ENCODE measurements at places on chromosomes 4 and X. TPM values are rescaled to one million over a fixed set of nuclear protein-coding genes. Genes with fewer than 3 reads are reported as not detected.

DNA sequence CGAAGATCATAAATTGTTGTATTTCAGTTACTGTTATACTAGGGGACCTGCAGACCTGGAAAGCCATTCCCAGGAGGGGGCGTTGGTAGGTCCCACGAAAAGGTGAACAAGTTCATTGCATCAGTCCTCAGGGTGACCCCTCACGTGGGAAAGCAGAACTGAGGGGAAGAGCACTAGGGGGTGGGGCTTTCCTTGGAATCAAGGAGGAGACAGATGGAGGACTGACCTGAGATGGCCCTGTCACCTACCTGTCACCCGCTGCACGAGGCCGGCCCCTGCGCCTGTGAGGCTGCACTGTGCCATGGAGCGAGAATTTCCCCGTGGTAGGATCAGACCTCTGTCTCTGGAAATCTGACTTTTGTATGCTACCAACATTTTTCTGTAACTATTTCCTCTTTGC, 41.8 kb upstream of the CLDN24 start:
- DNase-seq = no peak
- H3K36me3 ChIP-seq = no peaks in the 10 kb centered on the region
- no peaks in the 10 kb centered on the region for H3K4me1 ChIP-seq
- no peak overlapping the region for H3K4me3 ChIP-seq
- H3K27me3 ChIP-seq = no peaks in the 10 kb centered on the region

SPIN2B gene
- 21.9 TPM for polyA plus RNA-seq

DNA sequence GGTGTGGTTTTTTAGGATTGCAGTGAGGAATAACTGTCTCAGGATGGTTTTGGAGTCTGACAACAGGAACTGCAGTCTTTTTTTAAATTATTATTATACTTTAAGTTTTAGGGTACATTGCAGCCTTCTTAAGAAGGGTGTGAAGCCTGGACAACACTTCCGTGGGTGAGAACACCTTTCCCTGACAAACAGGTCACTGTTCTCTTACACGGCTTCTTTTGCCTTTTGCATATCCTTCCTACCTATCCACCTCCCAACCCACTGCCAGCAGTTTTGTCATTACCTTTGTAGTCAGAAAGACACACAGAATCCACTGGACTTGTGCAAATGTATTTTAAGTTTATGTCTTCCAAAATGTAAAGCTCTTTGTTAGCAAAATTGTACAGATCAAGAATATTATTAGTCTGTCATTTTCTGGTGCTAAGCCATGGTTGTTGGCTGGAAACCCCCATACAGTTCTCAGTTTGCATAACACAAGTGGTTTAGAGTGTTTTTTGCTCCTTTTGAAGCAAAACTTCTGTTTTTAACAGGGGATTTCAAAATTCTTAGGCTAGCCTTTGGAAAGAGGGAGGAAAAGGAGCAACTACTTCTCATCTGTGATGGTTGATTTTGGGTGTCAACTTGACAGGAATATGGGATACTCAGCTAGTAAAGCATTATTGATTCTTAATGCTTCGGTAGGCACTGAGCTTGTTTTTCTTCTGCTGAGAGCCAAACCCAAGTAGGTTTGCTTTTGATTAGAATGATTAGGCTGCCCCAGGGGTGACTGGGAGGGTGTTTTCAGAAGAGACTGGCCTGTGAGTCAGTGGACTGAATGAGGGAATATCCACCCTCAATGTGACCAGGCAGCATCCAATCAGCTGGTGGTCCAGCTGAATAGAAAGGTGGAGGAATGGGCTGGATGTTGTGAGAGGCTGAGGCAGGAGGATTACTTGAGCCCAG, 29.4 kb upstream of the KLHL2 start:
- DNase-seq = peak; percentile 28
- no peaks in the 10 kb centered on the region for H3K4me1 ChIP-seq
- no peak overlapping the region for H3K27ac ChIP-seq
- no peak overlapping the region for H3K4me3 ChIP-seq
- no peaks in the 10 kb centered on the region for H3K36me3 ChIP-seq
- H3K27me3 ChIP-seq = no peaks in the 10 kb centered on the region

GRCh38 chrX:30275498-30275897, 28.6 kb downstream of the MAGEB1 start:
- H3K4me3 ChIP-seq = no peak overlapping the region
- H3K27ac ChIP-seq = no peak overlapping the region
- H3K27me3 ChIP-seq = no peaks in the 10 kb centered on the region
- H3K36me3 ChIP-seq = no peaks in the 10 kb centered on the region
- no peaks in the 10 kb centered on the region for H3K4me1 ChIP-seq
- no peak for DNase-seq

DNA sequence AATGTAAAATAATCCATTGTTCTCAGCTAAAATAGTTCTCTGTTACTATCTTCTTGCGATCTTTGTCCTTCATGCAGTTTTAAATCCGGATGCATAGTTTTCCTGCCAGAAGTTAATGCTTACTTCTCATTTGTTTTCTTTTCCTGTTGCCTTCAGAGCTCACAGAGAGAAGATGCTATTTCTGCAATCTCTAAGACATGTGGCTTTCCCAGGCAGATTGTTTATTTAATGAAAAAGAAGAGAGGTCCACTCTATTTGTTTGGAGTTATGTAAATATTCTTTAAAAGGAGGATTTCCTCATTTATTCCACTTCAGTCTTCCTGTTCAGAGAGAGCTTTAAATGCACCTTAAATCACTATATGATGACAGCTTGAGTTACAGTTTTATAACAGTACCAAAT, 39.3 kb upstream of the HPGD start:
- DNase-seq = no peak
- no peaks in the 10 kb centered on the region for H3K36me3 ChIP-seq
- H3K4me3 ChIP-seq = no peak overlapping the region
- no peaks in the 10 kb centered on the region for H3K4me1 ChIP-seq
- H3K27ac ChIP-seq = no peak overlapping the region

DNA sequence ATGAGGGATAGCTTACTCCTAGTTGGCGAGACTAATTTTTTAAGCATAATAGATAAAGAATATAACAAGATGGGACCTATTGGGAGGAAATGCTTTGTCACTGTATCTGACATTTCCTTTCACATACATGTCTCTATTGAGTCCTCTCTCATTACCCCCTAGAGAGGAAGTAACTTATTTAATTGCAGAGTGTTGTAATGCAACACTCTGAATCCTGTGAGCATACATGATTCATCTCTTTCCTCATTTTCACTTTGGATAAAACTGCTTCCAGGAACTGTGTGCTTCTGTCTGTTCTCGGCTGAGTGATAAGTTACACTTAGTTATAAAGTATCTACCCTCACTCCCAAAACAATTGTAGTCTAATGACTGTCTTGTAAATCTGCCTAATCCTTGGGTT, 266.1 kb upstream of the ANXA10 start:
- H3K36me3 ChIP-seq = no peaks in the 10 kb centered on the region
- H3K27me3 ChIP-seq = no peaks in the 10 kb centered on the region
- no peak for DNase-seq
- no peak overlapping the region for H3K27ac ChIP-seq
- H3K4me1 ChIP-seq = no peaks in the 10 kb centered on the region

- H3K4me3 ChIP-seq = no peak overlapping the region
- H3K27ac ChIP-seq = no peak overlapping the region
- H3K4me1 ChIP-seq = no peaks in the 10 kb centered on the region
- H3K27me3 ChIP-seq = no peaks in the 10 kb centered on the region
Observed at GRCh38 chrX:29257521-29257920, 670.3 kb downstream of the IL1RAPL1 start.

HGFAC gene
- 0.64 TPM for polyA plus RNA-seq

DNA sequence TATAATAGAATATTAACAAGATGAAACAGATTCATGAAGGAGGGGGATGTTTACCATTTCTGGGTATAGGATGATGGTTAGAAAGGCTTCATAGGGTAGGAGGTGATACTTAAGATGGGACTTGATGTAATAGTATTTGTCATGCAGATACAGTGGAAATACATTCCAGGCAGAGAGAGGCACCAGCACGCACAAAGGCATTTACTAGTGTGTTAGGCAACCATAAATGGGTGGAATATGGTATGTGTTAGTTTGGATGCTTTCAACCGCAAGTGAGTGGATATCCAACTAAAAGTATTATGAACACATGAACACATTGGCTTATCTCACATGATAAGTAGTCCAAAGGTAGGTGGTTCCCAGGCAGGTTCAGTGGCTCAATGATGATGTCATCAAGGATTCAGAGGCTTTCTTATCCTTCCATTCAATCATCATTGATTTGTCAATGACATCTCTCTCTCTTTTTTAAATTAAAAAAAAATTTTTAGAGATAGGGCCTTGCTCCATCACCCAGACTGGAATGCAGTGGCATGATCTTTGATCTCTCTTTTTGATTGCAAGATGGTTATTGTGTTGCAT, 12.7 kb upstream of the STARD8 start:
- H3K27ac ChIP-seq = no peak overlapping the region
- no peaks in the 10 kb centered on the region for H3K4me1 ChIP-seq
- no peaks in the 10 kb centered on the region for H3K36me3 ChIP-seq
- H3K4me3 ChIP-seq = no peak overlapping the region

DNA sequence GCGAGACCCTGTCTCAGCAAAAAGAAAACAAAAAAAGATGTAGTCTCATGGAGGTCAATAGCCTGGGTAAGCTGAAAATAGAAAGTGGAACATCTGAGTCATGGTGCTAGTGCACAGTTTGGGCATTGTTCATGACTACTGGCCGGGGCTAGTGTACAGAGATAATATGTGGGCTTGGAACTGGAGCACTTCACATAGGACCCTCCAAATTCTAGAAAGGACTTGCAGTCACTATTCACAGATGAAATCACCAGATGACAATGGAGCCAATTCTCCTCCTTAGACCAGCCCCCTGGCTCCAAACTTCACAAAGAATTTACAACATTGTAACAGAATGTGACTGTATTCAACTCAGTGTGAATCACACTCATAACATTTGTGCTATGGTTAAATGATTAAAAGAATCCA, 367.8 kb upstream of the SLC7A11 start:
- no peak for DNase-seq
- no peak overlapping the region for H3K27ac ChIP-seq
- H3K4me1 ChIP-seq = no peaks in the 10 kb centered on the region
- H3K36me3 ChIP-seq = no peaks in the 10 kb centered on the region
- H3K4me3 ChIP-seq = no peak overlapping the region
- no peaks in the 10 kb centered on the region for H3K27me3 ChIP-seq

DNA sequence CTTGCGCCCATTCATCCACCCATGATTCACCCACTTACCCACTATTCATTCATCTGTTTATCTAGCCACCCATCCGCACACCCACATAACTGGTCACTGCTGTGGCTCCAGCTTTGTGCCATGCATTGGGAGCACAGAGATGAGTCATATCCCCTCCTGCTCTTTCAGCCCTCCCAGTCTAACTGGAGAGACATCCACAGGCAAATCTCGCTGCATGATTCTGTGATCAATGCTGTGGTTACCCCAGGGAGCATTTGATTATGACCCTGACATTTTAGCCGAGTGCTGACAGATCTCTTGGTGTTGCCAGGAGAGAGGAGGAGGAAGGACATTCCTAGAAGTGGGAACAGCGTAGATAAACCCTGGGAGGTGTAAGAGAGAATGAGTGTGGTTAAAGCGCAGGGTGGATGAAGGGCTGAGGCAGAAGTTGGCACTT, 10.4 kb upstream of the PORCN start:
- H3K4me3 ChIP-seq = no peak overlapping the region
- no peak overlapping the region for H3K27ac ChIP-seq
- no peaks in the 10 kb centered on the region for H3K4me1 ChIP-seq
- H3K27me3 ChIP-seq = no peaks in the 10 kb centered on the region
- H3K36me3 ChIP-seq = no peaks in the 10 kb centered on the region

SLC34A2 gene
- 192 TPM for polyA plus RNA-seq

BEND2 gene
- 0.11 TPM for polyA plus RNA-seq

DTHD1 gene
- polyA plus RNA-seq = 3.7 TPM

FOXR2 gene
- not detected for polyA plus RNA-seq

All from left lung (tissue), 14 donors.